CD4-positive, CD25-positive, alpha-beta regulatory T cell (primary cell): ENCODE measurements at places on chromosomes 1 and 21. TPM values are rescaled to one million over a fixed set of nuclear protein-coding genes. Genes with fewer than 3 reads are reported as not detected.
A peak's percentile ranks its signal among the peaks of the same experiment; 100 is the strongest.

GRCh38 chr21:25188677-25189079, 418.6 kb downstream of the MRPL39 start:
- no peaks in the 10 kb centered on the region for H3K4me1 ChIP-seq
- no peaks in the 10 kb centered on the region for H3K36me3 ChIP-seq
- no peaks in the 10 kb centered on the region for H3K27me3 ChIP-seq
- H3K4me3 ChIP-seq = no peak overlapping the region
- H3K27ac ChIP-seq = no peak overlapping the region
- DNase-seq = no peak

Gene SUSD4
- 2.4 TPM for polyA plus RNA-seq

- H3K27ac ChIP-seq = no peak overlapping the region
- H3K4me3 ChIP-seq = peak overlapping the region; percentile 59
- H3K4me1 ChIP-seq = peaks cover 27% of the 10 kb centered on the region
- no peak for DNase-seq
Measured at GRCh38 chr1:168466714-168467131, 77.1 kb downstream of the XCL2 start.

GRCh38 chr1:164380893-164381292, 178.1 kb upstream of the PBX1 start:
- H3K36me3 ChIP-seq = no peaks in the 10 kb centered on the region
- H3K27me3 ChIP-seq = no peaks in the 10 kb centered on the region

- peaks cover 19% of the 10 kb centered on the region for H3K4me1 ChIP-seq
- H3K27me3 ChIP-seq = no peaks in the 10 kb centered on the region
- no peak overlapping the region for H3K4me3 ChIP-seq
Measured at GRCh38 chr1:9400425-9401079, 107.9 kb downstream of the SPSB1 start.

DNA sequence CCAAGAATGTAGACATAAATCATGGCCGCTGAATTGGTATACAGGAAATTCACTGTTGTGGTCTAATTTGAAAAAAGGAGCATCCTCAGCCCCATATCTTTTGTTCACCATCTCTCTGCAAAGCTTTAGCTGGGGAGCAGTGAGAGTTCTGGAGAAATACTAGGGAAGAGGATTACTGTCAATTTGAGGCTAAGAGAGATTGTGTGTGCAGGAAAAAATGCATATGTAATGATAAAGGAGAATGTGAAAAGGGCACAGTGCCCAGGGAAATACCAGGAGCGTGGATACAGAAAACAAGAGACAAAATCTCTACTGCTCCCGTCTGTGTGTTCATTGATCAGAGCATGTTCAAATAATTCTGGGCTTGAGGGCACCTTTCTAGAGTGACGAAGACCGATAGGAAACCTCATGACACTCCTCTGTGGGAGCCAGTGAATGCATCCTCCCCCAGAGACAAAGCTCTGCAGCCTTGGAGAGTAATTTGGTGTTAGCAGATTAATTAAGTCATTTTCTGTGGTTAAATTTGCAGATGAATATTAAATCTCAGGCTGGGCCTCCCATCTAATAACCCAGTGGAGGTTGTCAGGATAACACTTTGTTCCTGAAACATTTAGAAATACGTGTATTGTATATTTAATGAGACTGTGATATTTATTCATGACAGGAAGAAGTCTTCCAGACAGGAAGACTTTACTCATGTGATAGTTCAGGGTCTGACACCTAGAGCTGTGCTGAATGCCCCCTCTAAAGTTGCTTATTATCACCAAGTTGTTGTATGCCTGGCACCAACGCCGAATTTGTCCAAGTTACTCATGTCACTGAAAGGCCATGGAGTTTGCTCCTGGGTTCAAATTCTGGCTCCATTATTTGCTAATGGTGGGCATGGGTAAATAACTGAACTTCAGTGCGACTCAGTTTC, 287.3 kb upstream of the SGIP1 start:
- H3K4me1 ChIP-seq = peaks cover 53% of the 10 kb centered on the region
- no peak for DNase-seq
- peak overlapping the region; percentile 71 for H3K4me3 ChIP-seq
- H3K27me3 ChIP-seq = no peaks in the 10 kb centered on the region
- no peaks in the 10 kb centered on the region for H3K36me3 ChIP-seq

DNA sequence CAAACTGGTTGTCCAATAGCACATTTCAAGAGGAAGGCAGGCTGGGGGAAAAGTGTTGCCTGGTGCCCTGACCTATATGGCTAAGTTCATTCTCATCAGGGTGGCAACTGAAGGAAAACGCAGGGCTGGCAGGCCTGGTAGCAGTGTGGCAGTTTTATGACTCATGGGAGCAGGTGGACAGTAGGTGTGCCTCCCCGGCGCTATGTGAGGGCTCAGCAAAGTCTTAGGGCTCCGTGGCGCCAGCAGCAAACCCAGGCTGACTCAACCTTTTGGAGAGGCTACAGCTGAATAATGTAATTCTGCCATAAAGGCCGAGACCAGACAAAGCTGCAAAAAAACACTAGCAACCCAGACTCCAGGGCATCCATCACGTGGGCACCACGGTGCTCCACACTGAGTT, 23.6 kb downstream of the GADD45A start:
- no peak for DNase-seq
- H3K27ac ChIP-seq = no peak overlapping the region
- no peaks in the 10 kb centered on the region for H3K27me3 ChIP-seq

Gene TXLNA
- 30.0 TPM for polyA plus RNA-seq

Gene PPCS
- 162 TPM for polyA plus RNA-seq

DNA sequence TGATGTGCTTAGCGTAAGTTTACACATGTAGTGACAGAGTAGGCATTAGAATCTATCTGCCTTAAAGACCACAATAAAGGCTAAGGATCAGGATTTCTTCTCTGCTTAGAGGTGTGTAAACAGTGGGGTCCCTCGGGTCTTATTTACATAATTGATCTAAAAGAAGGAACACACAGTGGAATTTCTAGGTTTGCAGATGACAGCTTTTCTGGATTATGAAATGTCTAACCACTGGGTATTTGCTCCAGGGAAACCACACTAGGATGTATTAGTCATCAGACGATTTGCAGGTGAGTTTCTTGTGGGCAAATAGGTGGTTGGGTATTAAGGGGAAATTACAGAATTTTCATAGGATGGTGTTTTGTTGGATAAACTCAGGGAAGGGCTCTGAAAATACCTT, 5.8 kb downstream of the LRRC8D start:
- H3K4me3 ChIP-seq = no peak overlapping the region
- H3K27me3 ChIP-seq = no peaks in the 10 kb centered on the region
- H3K36me3 ChIP-seq = no peaks in the 10 kb centered on the region
- no peak overlapping the region for H3K27ac ChIP-seq
- H3K4me1 ChIP-seq = peaks cover 5% of the 10 kb centered on the region

- H3K4me1 ChIP-seq = no peaks in the 10 kb centered on the region
- no peak for DNase-seq
- no peaks in the 10 kb centered on the region for H3K27me3 ChIP-seq
Measured at GRCh38 chr21:38329162-38329561, 72.4 kb downstream of the KCNJ15 start.

Gene LCE6A
- not detected for polyA plus RNA-seq

GRCh38 chr21:35528116-35529042, 479.3 kb upstream of the RUNX1 start:
- no peaks in the 10 kb centered on the region for H3K36me3 ChIP-seq
- peak overlapping the region; percentile 69 for H3K27ac ChIP-seq
- DNase-seq = peak; percentile 36

DNA sequence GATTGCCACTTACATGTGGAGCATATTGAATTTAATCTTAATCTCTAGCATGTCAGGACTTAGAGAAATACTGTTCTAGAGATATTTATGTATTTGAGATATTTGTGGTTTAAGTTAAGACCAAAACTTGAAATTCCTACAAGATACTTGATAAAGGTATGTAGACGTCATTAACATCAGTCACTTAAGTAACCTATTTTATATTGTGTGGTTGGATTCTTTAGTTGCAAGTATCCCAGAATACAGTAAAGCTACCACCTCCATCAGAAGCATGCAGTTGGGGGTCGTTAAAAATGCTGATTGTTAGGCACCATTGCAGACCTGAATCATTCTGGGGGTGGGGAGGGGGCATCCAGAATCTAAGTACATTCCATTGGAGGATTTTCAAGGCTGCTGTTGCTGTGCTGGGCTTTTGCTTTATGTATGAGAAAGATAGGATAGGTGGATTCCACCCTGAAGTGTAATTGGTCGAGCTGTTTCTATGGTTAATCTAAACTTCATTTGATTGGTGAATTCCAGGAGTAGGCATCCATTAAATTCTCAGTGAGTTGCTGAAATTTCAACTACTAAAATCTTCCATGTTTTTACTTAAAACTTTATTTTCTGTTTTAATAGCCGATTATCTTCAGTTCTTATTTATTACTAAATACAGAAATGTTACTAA, 4.0 kb downstream of the H3-3A start:
- H3K27ac ChIP-seq = no peak overlapping the region
- no peak for DNase-seq
- no peaks in the 10 kb centered on the region for H3K27me3 ChIP-seq

- H3K27ac ChIP-seq = peak overlapping the region; percentile 75
- DNase-seq = peak; percentile 73
- H3K36me3 ChIP-seq = no peaks in the 10 kb centered on the region
- H3K4me3 ChIP-seq = peak overlapping the region; percentile 86
Measured at GRCh38 chr1:116987256-116987555, 14.4 kb upstream of the CD101 start.

GRCh38 chr1:47618830-47619229, 181.0 kb downstream of the FOXD2 start:
- H3K27ac ChIP-seq = no peak overlapping the region
- no peak overlapping the region for H3K4me3 ChIP-seq
- no peak for DNase-seq

Gene F5
- polyA plus RNA-seq = 11.5 TPM

Gene RHD
- 0.48 TPM for polyA plus RNA-seq

DNA sequence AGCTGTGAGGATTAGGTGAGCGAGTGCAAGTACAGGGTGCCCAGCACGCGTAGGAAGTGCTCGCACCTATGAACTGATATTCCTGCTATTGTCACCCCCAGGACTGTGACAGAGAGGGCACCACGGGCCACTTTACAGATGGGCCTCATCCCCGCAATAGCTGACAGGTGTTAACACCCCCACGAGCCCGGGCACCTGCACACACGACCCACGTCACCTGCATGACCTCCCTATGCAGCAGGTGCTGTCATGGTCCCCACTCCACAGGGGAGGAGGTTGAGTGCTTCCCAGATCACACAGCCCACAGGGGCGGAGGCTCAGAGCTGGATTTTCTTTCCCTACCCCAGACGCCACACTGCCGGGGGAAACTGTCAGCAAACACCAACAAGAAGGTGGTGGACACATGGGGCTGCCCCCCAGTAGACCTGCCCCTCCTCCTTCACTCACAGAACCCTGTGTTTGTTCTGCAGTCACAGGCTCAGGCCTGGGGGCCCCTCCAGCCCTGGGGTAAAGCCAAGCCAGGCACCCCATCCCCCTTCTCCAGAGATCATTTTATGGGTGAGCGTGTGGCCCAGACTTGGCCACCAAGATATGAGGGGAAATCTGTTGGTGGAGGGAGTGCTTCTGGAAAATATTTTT, 465.5 kb downstream of the MATN1 start:
- H3K36me3 ChIP-seq = no peaks in the 10 kb centered on the region
- no peak overlapping the region for H3K4me3 ChIP-seq
- H3K27me3 ChIP-seq = no peaks in the 10 kb centered on the region
- DNase-seq = no peak
- H3K27ac ChIP-seq = no peak overlapping the region
- no peaks in the 10 kb centered on the region for H3K4me1 ChIP-seq

Gene C1orf210
- polyA plus RNA-seq = not detected

GRCh38 chr21:43783098-43783700, 6.2 kb upstream of the RRP1 start:
- H3K27ac ChIP-seq = no peak overlapping the region
- no peak overlapping the region for H3K4me3 ChIP-seq
- no peaks in the 10 kb centered on the region for H3K36me3 ChIP-seq
- DNase-seq = no peak
- peaks cover 7% of the 10 kb centered on the region for H3K4me1 ChIP-seq

Gene SEC16B
- polyA plus RNA-seq = not detected

Gene PLA2G2F
- polyA plus RNA-seq = not detected
